ENCODE measurements at places on chromosomes 6 and 20. TPM values are rescaled to one million over a fixed set of nuclear protein-coding genes. Genes with fewer than 3 reads are reported as not detected.

Gene STMND1
- not detected for polyA plus RNA-seq

Gene ARMC12
- 2.8 TPM for polyA plus RNA-seq

Gene ULBP3
- polyA plus RNA-seq: 0.22 TPM

Gene SLC35B3
- polyA plus RNA-seq: 10.9 TPM

Gene LY6G6F
- 0.32 TPM for polyA plus RNA-seq

Gene MTHFD1L
- polyA plus RNA-seq: 5.4 TPM
